Metanephros (tissue), 2 donors: ENCODE measurements at places on chromosomes 13 and 19. TPM values are rescaled to one million over a fixed set of nuclear protein-coding genes. Genes with fewer than 3 reads are reported as not detected.

Gene IGFL1
- not detected for total RNA-seq

Gene SRRM5
- 0.06 TPM for total RNA-seq

Gene BCKDHA
- 74.7 TPM for total RNA-seq

Gene SLC1A6
- total RNA-seq = 0.47 TPM

Gene RPL28
- total RNA-seq = 334 TPM

Gene TMEM190
- not detected for total RNA-seq

Gene ZNF587
- total RNA-seq = 54.7 TPM

Gene KASH5
- not detected for total RNA-seq

Gene C2CD4C
- total RNA-seq = 1.6 TPM

Gene PIH1D1
- total RNA-seq = 76.4 TPM

Gene CCDC169
- total RNA-seq = 4.2 TPM

Gene NCR1
- 0.70 TPM for total RNA-seq
